NCI-H748 treated with DMSO at 0.1 percent for 48 hours (cell line): ENCODE measurements at places on chromosomes 7 and 10.

- DNase-seq = no peak
Observed at GRCh38 chr7:140656548-140657515, 15.9 kb upstream of the ADCK2 start.

DNA sequence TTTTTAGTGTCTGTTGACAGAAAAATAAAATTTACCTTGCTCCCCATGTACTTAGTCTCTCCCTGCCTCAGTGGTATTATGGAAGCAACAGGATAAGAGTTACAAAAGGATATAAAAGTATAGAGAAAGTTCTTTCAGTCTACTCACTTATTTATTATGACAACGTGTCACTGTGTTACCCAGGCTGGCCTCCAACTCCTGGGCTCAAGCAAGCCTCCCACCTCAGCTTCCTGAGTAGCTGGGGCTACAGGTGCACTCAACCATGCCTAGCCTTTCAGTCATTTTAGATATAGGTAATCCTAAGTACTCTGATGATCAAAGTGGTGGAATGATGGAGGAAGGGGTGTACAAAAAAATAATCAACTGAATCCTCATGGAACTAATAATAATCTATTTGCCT, 215.2 kb upstream of the MKLN1 start:
- no peak for DNase-seq

- no peak for DNase-seq
Observed at GRCh38 chr7:148630078-148630477, 39.5 kb downstream of the C7orf33 start.

DNA sequence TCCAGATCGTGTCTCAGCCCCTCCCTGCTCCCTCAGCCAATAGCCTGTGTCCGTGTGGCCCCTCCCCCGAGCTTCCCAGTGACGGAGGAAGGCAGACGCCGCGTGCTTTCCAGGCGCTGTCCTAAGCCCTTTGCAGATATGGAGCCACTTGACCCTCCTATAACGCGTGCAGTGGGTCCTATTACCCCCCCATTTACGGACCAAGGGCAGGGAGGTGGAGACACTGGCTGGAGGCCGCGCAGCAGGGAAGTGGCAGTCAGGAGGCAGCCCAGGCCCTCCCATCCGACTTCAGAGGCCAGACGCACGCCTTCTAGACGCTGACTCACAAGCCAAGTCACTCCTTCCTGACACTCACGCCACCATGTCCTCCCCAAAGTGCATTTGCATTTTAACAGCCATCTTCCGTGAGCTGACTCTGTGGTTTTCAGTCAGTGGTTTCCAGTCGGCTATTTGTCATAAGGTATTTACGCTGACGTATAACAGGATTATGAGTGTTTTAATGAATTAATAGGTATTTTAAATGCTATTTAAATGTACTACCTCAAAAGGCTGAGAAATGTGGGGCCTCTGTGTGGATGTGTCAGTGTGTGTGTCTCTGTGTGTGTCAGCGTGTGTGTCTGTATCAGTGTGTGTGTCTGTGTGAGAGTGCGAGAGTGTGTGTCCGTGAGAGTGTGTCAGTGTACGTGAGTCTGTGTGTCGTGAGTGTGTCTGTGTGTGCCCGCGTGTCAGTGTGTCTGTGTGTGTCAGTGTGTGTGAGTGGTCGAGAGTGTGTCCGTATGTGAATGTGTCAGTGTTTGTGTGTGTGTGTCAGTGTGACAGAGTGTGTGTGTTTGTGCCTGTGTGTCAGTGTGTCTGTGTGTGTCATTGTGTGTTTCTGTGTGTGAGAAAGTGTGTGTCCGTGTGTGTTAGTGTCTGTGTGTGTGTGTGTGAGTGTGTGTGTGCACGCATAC, 92.0 kb upstream of the INSIG1 start:
- no peak for DNase-seq

DNA sequence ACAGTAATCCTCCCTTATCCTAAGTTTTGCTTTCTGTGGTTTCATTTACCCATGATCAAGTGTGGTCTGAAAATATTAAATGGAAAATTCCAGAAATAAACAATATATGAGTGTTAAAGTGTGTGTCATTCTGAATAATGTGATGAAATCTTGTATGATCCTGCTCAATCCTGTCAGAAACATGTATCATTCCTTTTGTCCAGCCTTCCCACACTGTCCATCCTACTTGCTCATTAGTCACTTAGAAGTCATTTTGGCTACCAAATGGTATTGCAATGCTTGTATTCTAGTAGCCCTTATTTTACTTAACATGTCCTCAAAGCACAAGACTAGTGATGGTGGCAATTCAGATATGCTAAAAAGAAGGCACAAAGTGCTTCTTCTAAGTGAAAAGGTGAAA, 1211.2 kb upstream of the SORCS1 start:
- no peak for DNase-seq

GRCh38 chr10:98295401-98295811, 27.4 kb upstream of the LOXL4 start:
- no peak for DNase-seq

DNA sequence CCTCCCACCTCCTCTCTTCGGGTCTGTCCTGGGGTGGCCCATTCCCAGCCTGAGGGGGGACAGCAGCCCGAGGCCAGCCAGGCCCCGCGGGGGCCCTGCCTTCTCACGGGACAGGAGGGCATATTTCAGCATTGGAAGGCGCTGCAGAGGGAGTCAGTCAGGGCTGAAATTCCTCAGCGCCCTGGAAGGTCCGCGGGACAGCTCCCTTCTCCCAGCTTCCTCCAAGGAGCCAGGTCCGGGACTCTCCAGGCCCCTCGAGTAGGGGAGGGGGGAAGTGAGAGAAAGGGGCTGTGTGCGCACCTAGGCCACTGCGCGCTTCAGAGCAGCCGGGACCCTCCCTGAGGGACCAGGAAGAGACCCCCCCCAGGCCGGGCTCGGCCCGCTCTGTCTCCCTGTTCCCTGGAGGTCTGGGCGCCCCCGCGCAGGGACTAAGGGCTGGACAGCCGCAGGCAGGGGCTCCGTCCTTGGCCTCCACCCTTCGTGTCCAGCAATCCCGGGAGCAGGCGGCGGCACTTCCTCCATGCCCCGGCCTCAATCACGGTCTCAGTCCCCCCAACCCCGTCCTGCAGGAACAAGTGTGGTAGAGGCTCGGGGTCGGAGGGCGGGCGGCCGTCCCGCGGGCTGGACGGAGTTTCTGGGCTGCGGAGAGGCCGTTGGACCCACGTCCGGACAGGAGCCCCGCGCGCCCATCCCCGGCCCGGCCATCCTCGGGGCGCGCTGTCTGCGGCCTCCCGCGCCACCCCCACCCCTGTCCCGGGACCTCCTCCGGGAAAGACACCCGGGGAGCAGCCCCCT, 6.0 kb upstream of the ELFN1 start:
- no peak for DNase-seq

DNA sequence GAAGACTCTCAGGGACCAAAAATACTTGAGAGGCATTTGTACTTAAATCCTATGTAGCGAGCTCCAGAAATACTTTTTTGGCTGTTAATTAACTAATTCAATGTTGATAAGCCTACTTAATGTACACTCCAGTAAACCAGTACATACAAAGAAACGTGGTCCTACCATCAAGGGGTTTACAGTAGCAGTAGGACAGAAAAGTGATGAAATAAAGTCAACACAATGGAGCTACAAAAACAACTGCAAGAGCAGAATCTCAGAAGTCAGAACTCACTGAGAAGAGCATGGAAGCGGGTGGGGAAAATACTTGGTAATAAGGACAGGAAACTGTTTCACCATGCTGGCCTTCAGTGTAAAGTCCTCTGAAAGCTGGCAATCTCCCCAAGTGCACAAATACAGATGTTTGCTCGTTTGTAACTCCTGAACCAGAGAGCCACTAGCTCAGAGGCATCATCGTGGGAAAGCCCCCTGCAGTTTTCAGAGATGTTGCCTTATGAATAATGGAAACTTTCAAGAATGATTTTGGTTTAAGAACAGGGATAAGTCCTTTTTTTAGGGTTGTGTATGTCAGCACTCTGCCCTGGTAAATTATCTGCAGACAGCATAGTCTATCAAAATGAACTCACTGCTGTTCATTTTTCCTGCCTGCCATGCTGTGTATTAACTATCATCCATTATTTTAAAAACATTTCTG, 233.2 kb downstream of the SORCS1 start:
- DNase-seq = no peak

DNA sequence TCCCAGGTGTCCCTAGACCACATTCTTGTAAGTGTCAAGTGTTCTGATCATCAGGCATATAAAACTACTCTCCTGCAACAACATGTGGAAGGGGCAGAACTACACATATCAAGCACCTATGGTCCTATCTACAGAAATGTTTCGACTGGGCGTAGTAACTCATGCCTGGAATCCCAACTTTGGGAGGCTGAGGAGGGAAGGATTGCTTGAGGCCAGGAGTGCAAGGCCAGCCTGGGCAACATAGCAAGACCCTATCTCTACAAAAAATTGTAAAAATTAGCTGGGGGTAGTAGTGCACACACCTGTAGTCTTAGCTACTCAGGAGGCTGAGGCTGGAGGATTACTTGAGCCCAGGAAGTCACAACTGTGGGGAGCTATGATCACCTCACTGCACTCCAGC, 244.2 kb downstream of the PARD3 start:
- DNase-seq = no peak

DNA sequence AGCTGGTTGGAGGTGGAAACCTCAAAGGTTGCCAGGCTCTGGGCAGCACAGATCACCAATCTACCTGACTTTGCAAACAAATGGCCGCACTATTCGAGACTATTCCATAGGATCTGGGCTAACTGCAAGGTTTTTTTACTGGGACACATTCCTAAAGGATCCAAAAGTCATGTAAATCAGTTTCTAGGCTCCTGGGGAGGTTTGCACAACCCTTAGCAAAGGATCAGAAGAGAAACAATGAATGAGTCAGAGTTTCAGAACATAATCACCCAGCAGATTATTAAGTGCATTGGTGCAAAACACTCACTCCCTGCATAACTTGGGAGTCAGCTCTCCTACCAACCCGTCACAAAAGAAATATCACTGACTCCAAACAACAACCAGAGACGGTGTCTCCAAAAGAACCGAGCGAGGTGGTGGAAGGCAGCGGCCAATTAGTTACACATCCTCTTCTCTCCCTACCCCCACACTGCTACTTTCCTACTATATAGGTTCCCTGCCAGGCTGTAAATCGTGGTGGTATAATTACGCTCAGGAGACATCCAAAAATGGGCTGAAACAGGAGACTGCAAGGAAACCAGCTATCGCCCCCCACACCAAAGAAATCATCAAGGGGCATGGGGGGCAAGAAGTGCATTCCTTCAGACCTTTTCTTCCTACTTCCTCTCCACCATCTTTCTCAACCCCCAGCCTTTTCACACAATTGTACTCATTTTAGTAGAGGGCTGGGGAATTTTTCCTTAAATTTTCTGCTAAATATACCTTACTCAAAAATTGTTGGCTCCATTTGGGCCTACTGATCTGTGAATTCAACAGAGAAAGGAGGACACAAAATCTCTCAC, 3.2 kb downstream of the UBE2H start:
- peak; percentile 67 for DNase-seq

DNA sequence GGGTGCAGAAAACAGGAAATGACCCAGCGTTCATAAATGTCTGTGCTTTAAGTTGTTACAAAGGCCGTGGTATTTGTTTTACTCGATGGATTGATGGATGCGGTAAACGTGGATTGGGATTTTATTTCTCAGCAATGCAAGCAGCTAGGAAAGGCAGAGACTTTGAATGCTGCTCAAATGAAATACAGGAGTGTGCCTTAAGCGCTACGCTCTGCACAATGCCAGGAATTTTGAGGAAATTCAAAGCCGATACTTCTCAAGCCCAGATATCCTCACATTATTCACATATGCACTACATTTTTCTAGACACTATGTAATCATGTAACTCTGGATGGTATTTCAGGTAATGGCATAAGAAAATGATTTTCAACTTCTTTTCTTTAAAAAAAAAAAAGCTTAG, 514.3 kb upstream of the ADARB2 start:
- no peak for DNase-seq
